NK-92 treated with Interleukin-12 subunit alpha and Interleukin-12 subunit beta, amount 100 ng/mL, for 24 hours (cell line): ENCODE measurements at places on chromosomes 4 and X.
A peak's percentile ranks its signal among the peaks of the same experiment; 100 is the strongest.

GRCh38 chr4:185210102-185210981 is 944 bp downstream of the SNX25 start:
- peak; percentile 17 for DNase-seq

DNA sequence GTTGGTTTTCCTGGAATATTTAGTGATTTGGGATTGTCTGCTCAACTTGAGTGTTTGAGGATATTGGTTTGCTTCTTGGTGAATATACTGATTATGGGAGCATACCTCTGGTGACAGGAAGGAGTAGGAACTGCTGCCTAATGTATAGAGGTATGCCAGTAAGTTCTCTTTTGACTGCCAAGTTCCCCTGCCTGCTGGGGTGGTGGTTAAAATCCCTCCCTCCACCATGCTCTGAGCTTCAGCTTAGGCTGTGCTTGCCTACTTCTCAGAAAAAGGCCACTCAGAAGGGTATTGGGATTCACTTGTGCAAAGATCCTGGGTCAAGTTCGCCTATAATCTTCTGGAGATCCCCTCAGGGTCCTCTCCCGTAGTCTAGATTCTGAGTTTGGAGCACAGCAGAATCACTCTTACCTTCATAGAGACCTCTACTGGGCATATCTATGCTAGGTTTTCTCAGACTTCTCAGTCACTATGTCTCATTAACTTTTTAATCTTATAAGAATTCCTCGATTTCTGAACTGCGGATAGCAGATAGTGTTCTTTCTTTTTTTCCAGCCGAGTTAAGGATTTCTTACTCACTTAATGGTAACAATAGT is 44.7 kb upstream of the DCK start:
- DNase-seq, result no peak

GRCh38 chr4:75831856-75832405 is 70.3 kb downstream of the PPEF2 start:
- no peak for DNase-seq

GRCh38 chr4:32824336-32824735 is 2104.2 kb downstream of the PCDH7 start:
- DNase-seq, result no peak

DNA sequence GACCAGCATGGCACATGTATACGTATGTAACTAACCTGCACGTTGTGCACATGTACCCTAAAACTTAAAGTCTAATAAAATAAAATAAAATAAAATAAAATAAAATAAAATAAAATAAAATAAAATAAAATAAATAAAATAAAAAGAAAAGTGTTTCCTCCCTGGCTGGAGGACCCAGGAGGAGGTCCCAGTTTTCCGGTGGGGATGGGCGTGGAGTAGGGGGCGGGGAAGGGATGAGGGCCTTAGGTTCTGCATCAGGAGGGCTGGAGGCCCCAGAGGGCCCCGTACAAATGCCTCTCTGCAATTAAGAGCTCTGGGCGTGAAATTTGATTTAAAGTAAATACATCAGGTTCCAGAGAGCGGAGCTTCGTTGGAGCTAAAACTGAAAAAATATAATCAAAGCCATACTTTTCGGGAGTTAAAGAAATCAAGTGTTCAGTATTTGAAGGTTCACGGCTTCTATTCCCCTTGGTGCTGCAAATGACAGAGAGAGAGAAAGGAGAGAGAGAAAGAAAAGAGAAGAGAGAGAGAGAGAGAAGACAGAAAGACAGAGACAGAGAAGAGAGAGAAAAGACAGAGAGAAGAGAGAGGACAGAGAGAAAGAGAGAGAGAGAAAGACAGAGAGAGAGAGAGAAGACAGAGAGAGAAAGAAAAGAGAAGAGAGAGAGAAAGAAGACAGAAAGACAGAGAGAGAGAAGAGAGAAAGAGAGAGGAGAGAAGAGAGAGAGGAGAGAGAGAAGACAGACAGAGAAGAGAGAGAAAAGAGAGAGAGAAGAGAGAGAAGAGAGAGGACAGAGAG is 8.7 kb upstream of the SHOX start:
- DNase-seq, result no peak

DNA sequence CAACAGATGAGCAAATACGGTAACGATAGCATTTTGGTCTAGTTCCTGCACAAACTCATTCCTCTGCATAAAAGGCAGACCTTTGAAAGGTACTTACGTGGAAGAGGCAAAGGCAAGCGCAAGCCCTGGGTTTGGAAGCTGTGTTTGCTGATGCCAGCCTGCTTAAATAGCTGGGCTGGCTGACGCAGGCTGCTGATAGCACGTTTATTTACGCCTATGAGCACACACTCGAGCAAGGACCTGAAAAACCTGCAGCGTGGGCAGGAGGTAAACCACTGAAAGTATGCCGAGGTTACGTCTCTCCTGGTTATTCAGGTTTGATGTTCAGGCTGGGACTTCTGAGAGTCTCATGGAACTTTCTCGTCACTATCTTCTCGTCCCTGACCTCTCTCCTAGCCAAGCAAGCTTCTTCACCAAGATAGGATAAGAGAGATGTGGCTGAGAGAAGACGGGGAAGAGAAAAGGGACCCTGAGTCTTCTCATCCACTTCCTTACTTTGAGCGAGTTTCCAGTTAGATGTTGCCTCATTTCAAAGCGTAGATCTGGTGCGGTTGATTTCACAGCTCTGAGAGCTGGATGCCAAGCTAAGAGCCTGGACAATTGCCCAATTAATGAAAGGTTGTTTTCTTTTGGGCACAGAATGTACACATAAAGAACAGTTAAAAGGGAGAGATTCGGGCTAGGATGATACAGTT is at the start of gene HOPX:
Gene HOPX (minus strand): TSS at position 139 of the 695 bp plus-strand sequence. CDS start 23,480 bp downstream, outside the sequence.
- DNase-seq, result no peak

DNA sequence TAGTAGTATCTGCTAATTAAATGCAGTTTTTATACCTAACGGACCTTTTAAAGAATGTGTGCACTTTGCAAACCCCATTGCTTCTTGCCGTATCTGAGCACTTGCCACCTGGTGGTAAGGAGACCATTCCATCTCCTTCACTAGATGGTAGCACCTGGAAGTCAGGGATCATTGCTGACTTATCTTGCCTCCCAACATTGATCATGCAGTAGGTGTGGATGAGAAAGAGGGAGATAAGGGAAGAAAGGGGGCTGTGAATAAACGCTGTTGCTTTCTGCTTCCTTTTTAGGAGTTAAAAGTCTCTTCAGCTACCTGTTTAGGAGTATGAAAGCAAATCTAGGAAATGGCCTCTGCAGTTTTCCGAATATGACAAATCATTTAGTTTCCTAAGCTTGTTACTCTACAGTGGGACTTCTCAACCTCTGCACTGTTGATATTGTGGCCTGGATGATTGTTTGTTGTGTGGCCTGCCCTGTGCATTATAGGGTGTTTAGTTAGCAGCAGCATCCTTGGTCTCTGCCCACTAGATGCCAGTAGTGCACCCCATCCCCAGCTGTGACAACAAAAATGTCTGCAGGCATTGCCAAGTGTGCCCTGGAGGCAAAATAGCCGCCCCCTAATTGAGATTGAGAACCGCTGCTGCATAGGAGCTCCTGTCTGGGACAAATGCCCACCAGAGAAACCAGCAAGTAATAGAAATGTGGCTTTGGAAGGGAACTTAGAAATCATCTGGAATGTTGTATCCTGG is 38.8 kb downstream of the GAB1 start:
- DNase-seq, result no peak

DNA sequence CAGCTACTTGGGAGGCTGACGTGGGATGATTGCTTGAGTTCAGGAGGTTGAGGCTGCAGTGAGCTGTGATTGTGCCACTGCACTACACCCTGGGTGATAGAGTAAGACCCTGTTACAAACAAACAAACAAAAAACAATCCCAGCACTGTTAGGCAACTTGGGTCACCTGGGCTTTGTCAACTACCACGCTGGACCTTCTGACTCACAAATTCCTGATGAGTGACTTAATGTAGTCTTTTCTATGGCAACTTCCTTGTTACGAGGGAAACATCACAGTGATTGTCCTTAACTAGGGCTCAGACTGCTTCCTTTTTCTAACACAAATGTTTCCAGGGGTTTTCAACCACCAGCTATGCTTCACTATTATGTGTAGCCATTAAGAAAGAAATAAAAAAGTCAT is 128.8 kb upstream of the GPC4 start:
- no peak for DNase-seq

DNA sequence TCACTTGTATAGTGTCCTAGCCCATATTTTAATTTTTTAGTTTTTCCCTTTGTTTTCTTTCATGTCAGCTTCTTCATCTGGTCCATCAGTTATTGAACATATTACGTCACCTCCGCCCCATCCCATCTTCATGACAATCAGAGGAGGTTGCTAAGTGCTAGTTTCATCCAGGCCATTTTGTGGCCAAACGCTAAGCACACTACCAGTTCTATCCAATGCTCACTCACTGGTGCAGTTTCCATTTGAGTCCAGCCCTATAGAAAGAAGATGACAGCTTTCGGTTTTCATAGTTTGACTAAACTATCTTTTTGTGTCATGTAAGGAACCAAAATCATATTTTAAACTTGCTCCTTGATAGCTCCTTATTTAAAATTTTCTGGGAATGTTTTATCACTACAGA is 304.2 kb downstream of the TENM3 start:
- DNase-seq, result no peak

DNA sequence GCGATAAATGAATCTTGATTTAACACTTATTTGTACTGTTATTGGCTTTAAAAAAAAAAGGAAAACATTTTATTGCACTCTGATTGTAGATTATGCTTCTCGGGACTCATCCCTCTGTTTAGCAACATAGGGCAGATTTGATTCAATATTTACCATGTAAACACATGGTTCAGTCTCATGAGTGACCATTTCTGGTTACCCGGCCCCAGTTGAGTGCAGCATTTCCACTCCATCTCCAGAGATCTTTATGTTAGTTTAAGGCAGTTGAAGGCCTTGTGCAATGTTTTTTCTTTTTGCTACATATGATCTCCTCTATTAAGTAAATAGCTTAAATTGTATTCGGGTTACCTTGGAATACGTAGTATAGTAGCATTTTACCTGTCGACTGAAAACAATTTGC is 143.3 kb upstream of the RPS6KA3 start:
- DNase-seq, result no peak

GRCh38 chr4:138673053-138673452 is 342.5 kb upstream of the NOCT start:
- no peak for DNase-seq
